ENCODE measurements at places on chromosomes 5 and 9.

DNA sequence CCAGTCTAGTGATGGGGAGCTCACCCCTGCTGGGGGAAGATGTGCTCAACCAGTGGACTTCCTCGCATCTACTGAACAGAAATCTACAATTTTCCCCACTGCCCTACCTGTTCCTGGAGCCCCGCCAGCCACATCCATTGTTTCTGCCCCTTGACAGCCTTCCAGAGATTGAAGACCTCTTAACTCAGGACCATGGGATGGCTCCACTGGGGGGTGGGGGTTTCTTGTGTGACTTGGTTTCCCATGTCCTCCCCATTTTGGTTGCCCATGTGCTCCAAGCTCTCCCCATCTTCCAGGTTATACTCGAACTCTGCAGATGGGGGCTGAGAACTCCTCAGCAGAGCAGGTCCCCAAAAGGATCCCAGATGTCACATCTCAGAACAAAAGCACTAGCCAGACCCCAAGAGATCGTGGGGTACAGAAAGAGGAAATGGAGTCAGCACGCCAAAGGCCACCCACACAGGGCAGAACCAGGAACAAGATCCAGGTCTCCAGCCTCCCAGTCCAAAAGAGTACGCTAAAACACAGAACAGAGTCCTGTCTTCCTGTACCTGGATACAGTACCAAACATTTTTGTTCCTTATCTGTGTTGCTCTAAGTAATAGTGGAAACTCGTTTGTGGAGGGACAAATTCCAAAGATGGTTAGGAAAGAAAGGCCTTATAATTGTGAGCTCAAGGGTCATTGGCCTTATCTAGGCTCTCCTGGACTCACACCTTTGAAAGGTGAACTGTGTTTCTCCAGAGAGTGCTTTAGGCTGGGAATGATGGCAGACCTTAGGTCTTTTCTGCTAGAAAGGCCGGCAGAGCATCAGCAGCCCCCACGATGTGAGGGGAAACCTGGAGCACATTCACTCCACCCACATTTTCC, 15.8 kb downstream of the CORO2A start:
- DNase-seq, result no peak

- no peak for DNase-seq
Measured at GRCh38 chr9:113817171-113817570, 58.9 kb upstream of the ZNF618 start.

DNA sequence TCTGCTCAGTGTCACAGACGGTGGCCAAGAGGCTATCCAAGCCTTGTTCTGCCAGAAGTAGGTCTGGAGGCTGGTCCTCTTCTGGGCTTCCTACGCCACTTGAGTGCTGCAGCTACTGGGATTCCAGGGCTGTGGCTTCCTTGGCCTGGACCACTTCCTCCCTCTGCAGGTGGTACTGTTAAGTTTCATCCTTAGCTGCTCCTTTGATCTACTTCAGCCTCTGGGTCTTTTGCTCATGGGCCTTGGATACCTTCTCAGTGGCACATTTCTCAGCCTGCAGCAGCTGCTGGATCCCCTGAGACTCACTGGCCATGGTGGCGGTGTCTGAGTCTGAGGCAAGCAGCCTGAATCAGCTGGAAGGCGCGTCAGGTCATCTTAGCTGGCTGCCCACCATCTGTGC, 10.3 kb downstream of the CNOT8 start:
- DNase-seq, result peak; percentile 33

- DNase-seq, result peak; percentile 93
Measured at GRCh38 chr5:32044939-32045338, 129.2 kb downstream of the GOLPH3 start.

GRCh38 chr9:82991671-82992070, 71.3 kb downstream of the RASEF start:
- no peak for DNase-seq

DNA sequence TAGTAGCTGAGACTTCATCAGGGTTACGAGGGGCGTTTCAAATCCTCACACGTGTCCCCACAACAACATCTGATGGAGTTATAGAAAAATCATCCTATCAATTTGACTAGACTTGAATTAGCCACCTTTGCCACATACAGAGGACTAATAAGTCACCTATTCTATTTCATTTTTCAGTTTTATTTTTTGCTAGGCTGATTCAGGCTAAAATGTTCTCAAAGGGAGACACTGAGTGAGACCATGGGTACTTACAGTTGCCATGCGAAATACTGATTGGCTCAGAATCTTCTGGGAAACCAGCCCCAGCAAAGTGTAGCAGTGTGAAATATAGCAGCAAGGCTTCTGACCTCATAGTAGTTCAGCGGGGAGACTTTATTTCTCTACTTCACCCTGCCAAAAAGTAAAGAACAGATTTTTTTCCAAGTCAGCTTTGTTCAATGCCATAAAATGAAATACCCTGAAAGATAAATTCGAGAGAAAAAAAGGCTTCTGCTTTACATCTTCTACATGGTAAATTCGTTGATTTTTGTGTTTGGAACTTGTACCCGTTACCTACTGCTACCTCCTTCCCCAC, 69.9 kb downstream of the SEMA6A start:
- DNase-seq, result no peak

- DNase-seq, result no peak
Measured at GRCh38 chr9:122218935-122219855, 9.6 kb downstream of the LHX6 start.

DNA sequence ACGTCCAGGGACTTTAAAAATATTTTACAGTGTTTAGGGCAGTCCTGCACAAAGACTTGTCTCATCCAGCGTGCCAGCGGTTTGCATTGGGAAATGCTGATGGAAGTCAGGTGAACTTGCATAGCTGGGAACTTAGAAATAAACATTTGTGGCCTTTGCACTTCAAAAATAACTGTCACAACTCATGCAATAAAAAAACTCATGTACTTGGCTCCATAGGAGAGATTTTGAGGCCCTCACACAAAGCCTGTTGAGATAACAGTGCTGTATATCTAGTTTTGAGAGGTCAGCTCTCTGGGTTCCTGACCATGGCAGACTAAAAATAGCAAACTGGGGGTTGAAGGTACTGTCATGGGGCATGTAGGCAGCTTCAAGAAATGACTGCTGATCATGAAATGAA, 5.5 kb downstream of the COMMD10 start:
- DNase-seq, result no peak

- no peak for DNase-seq
Measured at GRCh38 chr5:5967373-5967772, 411.0 kb downstream of the MED10 start.

GRCh38 chr5:64330728-64331231, 165.1 kb downstream of the RNF180 start:
- DNase-seq, result no peak

DNA sequence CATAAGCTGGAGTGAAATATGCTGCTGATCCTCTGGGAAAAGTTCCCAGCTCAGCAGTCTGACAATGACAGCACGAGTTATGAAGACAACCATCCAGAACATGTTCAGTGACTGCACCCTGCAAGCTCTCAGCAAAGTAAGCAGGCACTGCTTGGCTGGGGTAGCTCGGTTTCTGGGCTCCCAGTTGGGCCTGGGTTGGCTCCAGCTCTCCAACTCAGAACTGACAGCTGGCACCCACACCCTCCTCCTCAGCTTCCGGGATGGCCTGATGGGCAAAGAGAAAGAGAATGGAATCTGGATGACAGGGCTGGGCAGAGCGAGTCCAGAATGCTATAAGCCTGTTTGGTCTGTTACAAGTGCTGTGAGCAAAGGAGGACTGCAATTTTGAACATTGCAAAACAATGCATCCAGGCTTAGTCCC, 185.0 kb downstream of the CSNK1G3 start:
- DNase-seq, result no peak

GRCh38 chr9:97502222-97502983, 937 bp downstream of the TMOD1 start:
- no peak for DNase-seq

DNA sequence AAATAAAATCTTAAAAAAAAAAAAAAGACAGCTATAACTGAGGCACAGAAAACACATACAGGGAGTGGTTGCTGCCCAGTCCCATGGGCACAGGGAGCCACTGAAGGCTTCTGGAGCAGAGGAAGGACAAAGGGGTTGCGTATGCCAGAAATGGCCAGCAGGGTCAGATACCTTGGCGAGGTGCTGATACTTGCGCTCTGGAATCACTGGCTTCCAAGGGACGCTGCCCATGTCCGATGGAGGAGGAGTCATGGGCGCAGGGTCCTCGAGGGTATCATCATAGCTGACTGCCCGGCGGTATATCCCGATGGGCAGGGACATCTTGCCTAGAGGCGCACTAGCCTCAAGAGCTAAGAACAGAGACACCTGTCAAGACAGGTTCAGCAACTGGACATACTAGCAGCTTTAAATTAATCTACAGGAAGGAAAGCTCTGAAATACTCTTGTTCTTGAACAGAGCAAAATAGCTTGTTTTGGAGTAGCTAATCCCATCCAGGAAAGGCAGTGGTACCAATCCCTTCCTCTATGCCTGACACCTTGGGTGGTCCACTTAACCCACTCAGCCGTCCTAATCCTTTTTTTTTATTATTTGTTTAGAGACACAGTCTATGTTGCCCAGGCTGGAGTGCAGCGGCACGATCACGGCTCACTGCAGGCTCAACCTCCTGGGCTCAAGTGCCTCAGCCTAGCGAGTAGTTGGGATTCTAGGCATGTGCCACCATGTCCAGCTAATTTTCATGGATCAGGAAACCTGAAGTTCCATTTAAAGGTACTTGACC, 6.0 kb downstream of the KIAA1191 start:
- no peak for DNase-seq

DNA sequence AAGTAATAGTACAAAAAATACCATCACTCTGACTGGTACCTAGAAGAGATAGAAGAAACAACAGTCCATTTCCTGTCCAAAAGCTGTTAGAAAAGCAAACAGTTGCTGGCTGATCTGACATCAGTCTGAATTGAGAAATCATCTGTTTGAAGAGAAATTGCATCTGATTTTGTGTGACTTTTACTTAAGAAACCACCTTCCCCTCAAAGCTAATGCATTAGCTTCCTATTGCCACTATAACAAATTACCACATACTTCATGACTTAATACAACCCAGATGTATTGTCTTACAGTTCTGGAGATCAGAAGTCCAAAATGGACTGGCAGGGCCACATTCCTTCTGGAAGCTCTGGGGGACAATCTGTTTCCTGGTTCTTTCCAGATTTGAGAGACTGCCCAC, 385.9 kb upstream of the TLE4 start:
- no peak for DNase-seq

DNA sequence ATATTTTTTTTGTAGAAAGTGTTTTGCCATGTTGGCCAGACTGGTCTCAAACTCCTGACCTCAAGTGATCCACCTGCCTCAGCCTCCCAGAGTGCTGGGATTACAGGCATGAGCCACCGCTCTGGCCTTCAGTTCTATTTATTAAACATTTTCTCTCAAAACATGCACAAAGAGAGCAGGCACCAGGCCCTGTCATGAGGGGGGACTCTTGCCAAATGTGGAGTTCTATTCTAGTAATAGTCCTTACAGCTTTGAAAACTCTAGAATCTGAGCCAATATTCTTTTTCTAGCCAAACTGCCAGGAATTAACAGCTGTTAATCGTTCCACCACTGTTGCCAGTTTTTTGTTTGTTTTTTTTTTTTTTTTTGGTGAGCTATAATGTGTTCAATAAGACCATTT, 124.6 kb downstream of the TARS1 start:
- no peak for DNase-seq

GRCh38 chr5:139795074-139796001, at the start of gene PSD2:
Gene PSD2 (plus strand): TSS chr5:139795808. CDS start chr5:139809441, 13,633 bp downstream.
- DNase-seq, result peak; percentile 15

- DNase-seq, result no peak
Measured at GRCh38 chr9:7784472-7784871, 15.1 kb downstream of the DMAC1 start.

- DNase-seq, result no peak
Measured at GRCh38 chr5:39064450-39064849, 9.7 kb downstream of the RICTOR start.

- DNase-seq, result no peak
Measured at GRCh38 chr5:157965040-157965678, 106.2 kb upstream of the CLINT1 start.

DNA sequence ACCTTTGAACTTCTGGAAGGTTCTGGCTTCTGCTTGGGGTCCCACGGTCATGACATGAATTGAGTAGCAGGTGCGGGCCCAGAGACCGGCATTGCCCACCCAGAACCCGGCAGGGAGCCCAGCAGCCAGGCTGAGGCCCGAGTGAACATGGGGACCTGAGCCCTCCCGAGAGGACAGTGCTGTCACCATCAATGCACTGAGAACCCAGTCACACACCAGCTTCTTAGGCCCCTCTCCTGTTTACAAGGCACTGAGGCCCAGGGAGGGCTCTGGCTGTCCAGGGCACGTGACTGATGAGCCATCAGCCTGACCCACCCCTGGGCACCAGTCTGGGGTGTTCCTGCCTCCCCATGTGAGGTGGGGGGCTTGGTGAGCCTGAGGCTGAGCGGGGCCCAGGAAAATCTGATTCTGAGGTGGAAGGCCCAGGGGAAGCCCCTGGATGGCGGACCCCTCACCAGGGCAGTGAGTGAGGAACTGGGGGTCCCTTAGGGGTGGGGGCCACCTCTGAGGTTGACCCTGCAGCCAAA, 60.3 kb upstream of the RNU6ATAC start:
- DNase-seq, result no peak

GRCh38 chr9:136587145-136587943, 41.5 kb upstream of the NOTCH1 start:
- peak; percentile 37 for DNase-seq

- DNase-seq, result no peak
Measured at GRCh38 chr5:5558638-5559527, 136.4 kb downstream of the ICE1 start.

DNA sequence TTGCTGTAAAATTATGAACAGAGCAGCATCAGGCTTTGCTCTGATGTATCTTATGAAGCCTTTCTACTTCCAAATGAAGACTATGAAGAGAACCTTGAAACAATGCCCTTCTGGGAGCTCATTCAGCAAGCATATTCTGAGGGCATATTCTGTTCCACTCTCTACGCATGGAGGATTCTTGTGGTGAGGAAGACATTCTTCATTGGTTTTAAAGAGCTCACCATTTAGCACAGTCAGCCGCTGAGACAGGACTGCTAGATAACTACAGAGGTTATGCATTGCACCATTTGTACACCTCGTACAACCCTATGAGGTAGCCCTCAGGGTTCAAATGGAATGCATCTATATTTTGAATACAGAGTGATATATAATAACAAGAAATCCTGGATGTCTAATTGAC, 61.0 kb downstream of the INVS start:
- no peak for DNase-seq

DNA sequence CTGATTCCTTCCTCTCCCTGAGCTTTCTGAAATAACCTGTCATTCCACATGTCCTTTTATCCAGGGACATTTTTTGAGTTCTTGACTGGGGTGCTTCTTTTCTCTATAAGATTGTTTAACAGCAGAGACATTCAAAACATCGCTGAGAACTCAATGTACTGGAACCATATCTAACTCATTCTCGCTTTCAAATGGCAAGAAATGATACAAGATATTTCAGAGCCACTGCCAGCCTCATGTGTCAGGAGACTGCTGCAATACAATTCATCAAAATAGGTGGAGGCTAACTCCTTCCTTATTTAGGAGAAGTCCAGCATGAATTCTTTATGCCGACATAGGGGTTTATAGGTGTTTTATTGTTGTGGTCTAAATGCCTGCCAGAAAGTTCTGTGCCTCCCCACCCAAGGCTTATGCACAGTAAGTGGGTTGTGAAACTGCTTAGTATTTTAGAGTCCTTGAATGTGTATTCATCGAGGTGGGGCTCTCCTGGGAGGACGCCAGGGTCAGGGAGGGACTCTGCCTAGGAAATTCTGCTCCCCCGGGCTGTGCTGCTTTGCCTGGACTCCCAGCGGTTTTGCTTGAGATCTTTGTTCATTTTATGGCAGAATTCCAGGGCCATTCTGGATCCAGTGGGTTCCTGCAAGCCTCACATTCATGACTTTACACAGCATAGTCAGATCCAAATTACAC, 53.9 kb downstream of the ZNF474 start:
- DNase-seq, result peak; percentile 89

- no peak for DNase-seq
Measured at GRCh38 chr5:16391858-16392649, 73.5 kb downstream of the ZNF622 start.
